Tongue (tissue), 3 donors: ENCODE measurements at places on chromosomes 4 and X.
A peak's percentile ranks its signal among the peaks of the same experiment; 100 is the strongest.

DNA sequence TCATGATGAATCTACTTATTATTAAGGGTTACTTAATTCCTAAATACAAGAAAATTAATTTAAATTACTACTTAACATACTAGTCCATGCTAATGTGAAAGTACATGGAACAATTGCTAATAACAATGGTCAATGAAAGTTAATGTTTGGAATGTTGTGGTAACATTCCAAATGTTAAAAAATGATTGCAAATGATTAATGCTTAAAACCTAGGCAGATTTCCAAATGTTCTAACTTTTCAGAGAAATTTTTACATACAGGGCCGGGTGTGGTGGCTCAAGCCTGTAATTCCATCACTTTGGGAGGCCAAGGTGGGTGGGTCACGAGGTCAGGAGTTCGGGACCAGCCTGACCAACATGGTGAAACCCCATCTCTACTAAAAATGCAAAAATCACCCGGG lies 1851.3 kb upstream of the PCDH7 start:
- no peak for DNase-seq

DNA sequence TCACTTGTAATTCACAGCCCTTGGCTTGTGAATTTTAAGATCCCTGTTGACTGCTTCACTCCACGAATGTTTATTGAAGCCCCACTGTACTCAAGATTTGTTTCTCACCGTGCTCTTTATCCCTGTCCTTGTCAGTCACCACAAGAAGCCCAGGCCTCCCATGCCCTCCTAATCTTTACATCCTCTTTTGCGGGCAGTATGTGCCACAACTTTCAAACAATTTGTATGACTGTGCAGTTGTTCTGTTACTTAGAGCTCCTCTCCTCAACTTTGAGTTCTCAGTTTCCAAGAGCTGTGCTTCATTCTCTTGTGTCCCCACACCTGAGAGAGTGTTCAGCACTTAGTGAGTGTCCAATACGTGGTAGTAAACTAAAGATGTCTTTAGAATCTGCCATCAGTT lies 467.7 kb downstream of the NKX6-1 start:
- DNase-seq = no peak

GRCh38 chrX:15566244-15566643 lies 34.5 kb downstream of the ACE2 start:
- no peak for DNase-seq

DNA sequence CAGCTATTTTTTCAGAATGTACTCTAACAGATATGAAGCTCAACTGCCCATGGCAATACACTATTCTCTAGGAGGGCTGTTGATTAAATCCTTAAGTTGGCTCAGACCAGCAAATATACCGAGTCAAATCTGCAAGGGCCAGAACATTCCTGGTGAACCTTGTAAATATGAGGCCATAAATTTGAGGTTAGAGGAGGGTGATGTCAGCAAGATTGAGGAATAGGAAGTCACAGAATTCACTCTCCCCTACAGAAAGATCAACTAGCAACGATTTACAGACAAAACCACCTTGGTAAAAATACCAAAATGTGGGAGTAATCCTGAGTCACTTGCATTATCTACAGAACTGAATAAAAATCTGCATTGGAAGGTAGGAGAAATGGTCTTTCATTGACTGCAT lies 399.3 kb downstream of the GPM6A start:
- no peak for DNase-seq

DNA sequence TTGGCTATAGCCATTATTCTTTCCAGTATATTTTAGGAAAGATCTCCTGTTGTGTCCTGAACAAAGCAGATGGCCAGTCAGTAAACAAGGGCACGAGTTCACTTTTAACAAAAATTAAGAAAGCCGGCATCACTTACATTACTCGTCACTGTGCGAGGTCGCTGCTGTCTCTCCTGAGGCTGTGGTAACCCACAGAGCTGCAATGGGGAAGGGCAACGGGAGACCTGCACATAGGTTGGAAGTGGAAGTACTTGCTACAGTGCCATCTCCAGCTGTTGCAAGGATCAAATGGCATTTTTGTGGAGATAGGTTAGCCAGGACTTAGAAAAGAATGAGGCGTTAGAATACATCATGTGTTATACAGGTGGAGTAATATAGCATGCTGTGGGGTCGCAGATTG lies 132.2 kb downstream of the KLHL8 start:
- no peak for DNase-seq

DNA sequence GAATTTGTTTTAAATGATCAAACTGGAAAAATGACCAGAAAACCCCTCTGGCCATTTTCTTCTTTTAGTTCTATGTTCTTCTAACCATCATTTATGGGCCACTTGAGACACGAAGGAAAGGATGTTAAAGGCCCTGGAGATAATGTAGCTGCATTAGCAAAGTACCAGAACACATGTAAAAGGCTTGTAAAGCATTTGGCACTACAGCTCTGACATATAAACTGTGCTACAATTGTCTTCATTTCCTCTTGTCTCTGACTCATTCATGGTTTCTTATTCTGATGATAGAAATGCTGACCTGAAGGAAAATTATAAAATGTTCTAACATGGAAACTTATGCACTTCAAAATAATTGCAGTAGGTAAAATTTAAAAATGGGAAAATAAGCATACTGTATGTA lies 388.7 kb downstream of the FAT4 start:
- no peak for DNase-seq

- no peak for DNase-seq
Observed at GRCh38 chr4:89509708-89510281, 202.2 kb upstream of the GPRIN3 start.

DNA sequence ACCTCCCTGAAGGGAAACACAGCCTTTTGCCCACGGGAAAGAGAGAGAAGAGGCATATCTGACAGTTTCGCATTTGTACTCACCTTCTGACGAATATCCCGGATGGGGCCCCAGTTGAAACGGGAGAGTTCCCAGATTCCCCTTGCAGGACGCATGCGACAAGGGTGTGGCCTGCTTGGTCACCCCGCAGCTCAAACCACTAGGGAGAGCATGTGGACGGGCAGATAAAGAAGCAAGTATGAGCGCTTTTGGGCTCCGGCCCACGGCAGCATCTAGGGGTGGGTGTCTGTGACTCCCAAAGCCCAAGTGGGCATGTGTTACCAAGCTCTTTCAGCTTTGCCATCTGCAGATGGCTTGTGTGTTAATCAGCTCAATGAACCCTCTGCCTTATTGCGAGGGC lies 70.1 kb upstream of the MED14 start:
- no peak for DNase-seq

DNA sequence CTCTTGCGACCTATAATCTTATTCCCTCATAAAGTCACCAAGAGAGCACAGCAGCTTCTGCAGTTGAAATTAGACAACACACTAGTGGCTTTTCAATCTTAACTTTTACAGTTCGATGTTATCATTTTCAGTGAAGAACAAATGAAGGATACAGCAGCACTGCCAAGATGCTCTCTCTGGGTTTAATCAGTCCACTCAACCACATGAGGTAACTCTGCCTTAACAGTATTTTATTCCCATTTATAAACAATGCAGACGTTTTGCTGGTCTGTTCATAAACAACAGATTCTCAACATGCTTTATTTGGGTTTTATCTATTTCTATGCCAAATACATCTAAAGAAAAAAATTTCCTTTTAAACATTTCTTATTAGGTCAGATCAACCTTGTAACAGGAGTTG lies 646.0 kb upstream of the FAM241A start:
- no peak for DNase-seq

- no peak for DNase-seq
Observed at GRCh38 chr4:75555294-75556164, at the start of gene ODAPH. ODAPH (plus strand) TSS chr4:75556066; CDS start chr4:75556083, 17 bp downstream.

DNA sequence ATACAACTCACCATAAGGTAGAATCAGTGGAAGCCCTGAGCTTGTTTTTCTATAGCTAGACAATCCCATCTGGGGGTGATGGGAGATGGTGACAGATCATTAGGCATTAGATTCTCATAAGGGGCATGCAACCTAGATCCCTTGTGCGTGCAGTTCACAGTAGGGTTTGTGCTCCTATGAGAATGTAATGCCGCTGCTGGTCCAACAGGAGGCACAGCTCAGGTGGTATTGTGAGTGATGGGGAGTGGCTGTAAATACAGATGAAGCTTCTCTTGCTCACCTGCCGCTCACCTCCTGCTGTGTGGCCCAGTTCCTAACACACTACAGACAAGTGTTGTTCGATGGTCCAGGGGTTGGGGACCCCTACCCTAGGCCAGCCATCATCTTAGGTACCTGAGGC lies 5.9 kb upstream of the GATB start:
- no peak for DNase-seq

DNA sequence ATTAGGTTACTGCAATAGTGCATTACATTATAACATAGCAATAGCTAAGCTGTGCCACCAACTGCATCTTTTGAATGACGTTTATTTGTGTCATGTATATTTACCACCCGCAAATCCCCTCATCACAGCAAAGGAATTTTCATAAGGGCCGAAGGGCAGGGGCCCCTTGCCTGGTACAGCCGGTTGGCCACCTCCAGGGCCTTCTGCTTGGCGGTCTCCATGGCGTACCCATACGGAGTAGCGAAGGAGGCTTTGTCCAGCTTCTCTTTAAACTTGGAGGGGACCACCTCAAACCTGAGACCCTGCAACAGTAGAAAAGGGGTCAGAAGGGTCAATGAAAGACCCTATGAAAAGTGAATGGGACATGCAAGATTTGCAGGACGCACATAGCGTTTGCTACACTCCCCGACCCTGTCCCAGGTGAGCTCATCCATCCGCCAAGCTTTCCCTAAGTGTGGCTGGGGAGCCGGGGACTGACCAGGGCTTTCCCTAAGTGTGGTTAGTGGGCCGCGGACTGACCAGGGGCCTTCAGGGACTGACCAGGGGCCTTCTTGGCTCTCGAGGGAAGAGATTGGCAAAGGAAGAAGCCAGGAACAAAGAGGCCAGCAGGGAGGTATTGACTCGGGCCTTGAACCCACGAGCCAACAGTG lies 10.6 kb downstream of the ASMTL start:
- DNase-seq = no peak

GRCh38 chr4:182142176-182143085 lies 100.8 kb upstream of the TENM3 start:
- DNase-seq = peak; percentile 74

DNA sequence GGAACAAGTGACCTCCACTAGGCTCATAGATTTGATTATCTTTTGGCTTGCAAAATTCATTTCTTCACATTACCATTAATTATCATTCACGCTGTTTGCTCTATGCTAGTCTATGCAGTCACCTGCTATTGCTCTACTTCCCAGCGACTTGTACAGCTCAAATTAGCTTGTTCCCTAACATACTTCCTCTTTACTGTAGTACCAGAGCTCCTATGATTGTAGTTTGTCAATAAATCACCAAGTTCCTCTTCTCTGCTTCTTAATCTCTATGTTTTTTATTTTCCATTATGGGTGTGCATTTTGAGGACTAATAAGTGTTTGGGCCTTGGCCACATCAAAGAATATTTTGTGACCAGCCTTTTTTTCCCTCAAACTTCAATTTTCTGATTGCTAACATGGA lies 6.2 kb upstream of the GSPT2 start:
- DNase-seq = no peak

DNA sequence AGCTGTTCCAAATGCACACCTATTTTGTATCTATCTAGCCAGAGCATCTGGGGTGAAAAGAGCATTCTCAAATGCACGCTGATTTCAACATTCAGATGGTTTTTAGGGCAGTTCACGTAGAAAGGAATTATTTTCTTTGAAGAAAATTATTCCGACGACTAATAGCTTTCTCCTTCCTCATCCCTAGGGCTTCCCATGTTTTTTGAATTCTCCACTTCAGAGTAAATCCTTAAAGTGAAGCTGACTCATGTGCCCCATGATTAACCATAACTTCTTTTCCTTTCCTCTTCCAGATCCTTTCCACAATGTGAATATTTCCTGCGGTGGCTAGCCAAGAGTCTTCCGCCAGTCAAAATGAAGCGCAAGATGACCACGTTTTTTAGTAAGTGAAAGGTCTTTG lies 86.7 kb upstream of the PDHA1 start:
- no peak for DNase-seq

GRCh38 chr4:102761296-102761701 lies 531 bp upstream of the MANBA start:
- DNase-seq = no peak

GRCh38 chr4:187184508-187184907 lies 460.9 kb upstream of the FAT1 start:
- DNase-seq = no peak

GRCh38 chrX:132532913-132533312 lies 44.1 kb upstream of the MBNL3 start:
- DNase-seq = peak; percentile 7

- peak; percentile 32 for DNase-seq
Observed at GRCh38 chr4:42152507-42153504, at the start of gene BEND4. BEND4 (minus strand) TSS chr4:42152655; CDS start chr4:42152143, 512 bp downstream.

DNA sequence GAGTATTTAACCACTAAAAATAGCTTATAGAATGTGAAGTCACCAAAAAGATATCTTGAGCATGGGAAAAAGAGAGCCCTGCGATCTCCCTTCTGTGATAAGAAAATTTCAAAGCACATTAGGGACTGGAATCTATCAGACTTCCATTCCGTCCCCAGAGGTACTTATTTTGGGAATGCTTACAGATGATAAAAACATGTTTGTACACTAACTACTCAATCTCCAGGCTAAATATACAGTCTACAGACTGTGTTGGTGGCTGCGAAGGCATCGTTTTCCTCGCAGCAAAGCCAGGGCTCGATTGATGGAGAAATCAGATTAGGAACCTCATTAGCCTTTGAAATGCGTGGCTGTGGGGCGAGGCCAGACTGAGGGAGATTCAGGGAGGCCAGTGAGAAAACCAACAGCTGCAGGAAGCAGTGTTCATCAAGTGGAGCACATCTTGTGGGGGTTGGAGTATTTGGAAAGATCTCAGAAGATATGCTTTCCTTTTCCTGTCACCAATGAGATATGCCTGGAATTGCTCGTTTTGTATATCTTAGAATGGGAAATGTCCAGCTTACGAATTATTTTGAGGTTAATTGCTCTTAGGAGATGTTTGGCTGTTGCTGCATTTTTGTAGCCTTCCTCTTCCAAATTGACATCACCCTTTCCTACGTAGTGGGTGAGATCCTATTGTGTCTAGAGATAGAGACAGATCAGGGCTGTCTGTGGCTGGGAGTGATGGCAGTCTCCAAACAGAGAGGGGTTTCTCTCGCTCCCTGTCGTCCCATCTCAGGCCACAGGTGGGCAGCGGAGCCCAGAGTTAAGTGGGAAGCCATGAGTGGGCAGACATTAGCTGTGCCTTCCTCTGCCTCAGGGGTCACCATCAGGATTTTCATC lies 224.9 kb upstream of the FAT1 start:
- peak; percentile 69 for DNase-seq

GRCh38 chr4:15910155-15910940 lies 28.2 kb downstream of the FGFBP1 start:
- no peak for DNase-seq

DNA sequence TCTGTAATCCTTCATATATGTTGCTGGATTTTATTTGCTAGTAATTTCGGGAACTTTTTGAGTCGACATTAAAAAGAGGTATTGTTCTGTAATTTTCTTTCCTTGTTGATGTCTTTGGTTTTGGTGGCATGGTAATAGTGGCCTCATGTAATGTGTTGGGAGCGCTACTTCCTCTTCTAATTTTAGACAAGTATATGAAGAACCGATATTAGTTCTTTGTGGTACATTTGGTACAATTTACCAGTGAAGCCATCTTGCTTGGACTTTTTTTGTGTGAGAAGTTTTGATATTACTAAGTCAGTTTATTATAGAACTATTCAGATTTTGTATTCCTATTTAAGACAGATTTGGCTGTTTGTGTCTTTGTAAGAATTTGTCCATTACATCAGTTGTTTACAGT lies 669.2 kb upstream of the AADAT start:
- no peak for DNase-seq

GRCh38 chr4:71446479-71447081 lies 107.8 kb downstream of the SLC4A4 start:
- DNase-seq = no peak
